ENCODE measurements at places on chromosomes 11 and 22.

DNA sequence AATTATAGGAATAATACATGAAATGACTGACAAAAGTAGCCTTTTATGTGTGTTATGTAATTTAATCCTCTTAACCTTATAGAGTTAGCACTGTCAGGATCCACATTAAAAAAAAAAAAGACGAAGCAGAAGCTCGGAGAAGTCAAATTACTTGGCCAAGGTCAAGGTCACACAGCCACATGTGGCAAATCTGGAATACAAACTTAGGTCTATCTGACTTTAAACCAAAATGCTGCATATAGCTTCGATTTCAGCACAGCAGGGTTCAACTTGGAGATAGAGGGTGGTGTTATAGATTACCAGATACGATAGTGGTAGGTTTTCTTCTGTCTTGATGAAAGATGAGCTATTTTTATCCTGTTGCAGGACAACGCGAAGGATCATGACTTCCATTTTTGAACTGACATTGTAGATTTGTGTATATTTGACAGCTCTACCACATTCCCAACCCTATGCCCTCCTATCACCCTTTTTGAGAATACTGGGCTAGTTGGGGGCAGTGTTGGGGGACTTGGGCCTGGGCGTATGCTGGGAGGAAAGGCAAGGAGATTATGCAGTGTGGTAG is 11.6 kb upstream of the EHF start:
- DNase-seq: no peak

- peak; percentile 74 for DNase-seq
Observed at GRCh38 chr22:42444077-42444904, 12.1 kb upstream of the NFAM1 start.

DNA sequence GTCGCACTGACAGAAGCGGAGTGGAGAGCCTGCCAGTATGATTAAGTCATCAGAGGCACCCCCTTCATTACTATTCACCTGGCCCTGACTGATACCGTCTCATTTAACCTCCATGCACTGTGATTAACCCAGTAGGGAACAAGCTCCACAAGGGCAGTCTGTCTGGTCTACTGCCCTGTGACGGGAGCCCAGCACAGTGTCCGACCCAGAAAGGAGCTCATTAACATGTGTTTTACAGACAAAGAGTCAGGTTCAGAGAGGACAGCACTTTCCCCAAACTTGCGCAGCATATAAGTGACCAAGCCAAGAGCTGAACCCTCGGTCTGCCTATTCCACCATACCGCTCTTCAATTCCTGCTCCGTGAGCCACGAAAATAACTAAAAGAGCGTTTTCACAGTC is 129.5 kb downstream of the RRAS2 start:
- no peak for DNase-seq

DNA sequence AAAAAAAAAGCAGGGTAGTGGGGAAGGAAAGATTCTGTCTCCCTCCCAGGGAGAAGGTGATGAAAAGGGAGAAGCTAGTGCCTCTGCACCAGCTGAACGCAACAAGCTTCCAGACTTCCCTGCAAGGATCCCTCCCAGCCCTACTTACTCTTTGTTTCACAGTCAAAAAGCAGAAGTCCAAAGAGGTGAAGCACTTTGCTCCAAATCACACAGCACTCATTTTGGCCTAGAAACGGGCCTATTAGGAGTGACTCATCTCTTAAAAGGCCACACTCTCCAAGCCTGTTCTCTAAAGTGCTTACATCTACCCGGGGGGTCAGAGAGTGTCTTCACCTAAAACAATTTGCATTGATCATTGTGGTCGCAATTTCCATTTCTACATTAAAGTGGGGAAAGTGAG is 17.7 kb upstream of the GRK3 start:
- no peak for DNase-seq

- no peak for DNase-seq
Observed at GRCh38 chr22:31193092-31193491, 19.0 kb upstream of the LIMK2 start.

DNA sequence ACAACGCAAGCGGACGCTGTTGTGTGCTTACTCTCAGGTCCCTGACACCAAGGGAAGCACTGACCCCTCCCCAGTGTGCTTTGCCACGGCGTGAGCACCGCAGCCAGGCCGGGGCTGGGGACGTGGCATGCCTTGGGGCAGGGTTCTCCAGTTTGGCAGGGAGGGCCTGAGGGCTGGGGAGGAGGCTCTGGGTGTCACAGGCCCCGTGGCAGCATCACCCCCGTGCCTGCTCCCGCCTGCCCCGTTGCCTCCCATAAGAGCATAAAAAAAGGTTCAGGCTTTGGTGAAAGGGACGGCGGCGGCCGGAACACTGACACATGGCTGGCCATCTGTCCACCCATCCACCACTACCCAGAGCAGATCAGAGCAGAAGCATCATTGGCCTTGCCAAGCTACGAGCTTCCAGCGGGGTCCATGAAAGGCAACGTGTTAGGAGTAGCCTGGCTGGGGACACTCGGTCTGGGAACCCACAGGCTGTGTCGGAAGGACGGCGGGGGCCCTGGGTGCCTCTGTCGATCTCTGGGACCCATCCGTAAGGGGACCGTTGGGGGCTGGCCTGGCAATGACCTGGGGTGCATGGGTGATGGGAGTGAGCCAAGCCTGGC is 183.0 kb downstream of the IGLL1 start:
- DNase-seq: no peak

DNA sequence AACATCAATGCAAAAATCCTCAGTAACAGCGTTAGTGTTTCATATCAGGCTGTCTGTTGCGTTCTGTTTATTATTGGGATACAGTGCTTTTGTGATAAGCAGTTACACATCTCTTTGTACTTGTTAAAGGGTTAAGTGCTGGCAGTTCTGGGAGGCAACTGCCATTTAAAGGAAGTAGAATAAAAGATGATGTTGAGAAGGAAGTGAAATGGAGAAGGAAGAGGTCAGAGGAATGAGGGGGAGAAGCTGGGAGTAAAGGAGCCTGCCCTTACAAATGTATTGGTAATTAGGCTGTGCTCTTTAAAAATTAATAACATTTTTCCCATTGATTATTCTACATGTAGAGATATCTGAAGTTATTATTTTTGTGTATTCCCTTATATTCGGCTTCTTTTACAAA is 674.7 kb downstream of the NTM start:
- no peak for DNase-seq

- DNase-seq: no peak
Observed at GRCh38 chr11:62892077-62892922, 11.6 kb downstream of the SLC3A2 start.
